ENCODE measurements at places on chromosomes 3 and 15. TPM values are rescaled to one million over a fixed set of nuclear protein-coding genes. Genes with fewer than 3 reads are reported as not detected.
A peak's percentile ranks its signal among the peaks of the same experiment; 100 is the strongest.

- DNase-seq: no peak
These were observed 186.7 kb downstream of the NFKBIZ start for GRCh38 chr3:102036017-102036416.

DNA sequence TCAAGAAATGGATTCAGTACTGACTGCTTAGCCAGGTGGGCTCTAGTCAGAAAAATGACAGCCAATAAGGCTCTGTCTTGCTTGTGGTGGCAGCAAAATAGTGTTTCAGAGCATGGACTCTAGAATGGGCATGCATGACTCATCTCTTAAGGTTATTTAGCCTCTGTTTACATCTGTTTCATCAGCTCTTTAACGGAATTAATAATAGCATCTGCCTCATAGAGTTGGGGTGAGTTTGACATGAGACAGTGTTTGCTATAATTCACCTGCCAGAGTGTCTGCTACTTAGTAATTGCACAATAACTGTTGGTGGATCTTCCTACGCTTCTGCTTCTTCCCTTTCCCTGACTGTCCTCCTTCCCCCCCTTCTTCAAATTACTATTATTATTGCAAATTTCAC is 350.4 kb upstream of the SEMA6D start:
- peak; percentile 30 for DNase-seq

KIF7 gene
- total RNA-seq: 5.0 TPM

DNA sequence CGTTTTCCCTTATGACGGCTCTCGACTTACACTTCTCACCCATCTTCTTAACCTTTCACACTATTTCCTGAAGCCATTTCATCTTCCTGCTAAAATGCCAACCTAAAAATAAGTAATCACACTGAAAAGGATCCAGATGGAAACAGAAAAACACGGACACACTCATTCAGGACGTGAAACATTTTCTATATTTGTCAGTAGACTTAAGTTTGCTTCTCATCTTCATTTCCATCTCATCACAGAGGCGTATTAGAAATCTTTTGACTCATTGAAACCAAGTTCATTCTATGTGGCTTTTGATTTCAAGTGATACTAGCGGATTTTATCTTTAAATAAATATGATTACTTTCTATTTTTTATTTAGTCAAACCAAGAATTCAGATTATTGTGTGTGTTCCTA is 27.4 kb upstream of the DLG1 start:
- no peak for DNase-seq

DNA sequence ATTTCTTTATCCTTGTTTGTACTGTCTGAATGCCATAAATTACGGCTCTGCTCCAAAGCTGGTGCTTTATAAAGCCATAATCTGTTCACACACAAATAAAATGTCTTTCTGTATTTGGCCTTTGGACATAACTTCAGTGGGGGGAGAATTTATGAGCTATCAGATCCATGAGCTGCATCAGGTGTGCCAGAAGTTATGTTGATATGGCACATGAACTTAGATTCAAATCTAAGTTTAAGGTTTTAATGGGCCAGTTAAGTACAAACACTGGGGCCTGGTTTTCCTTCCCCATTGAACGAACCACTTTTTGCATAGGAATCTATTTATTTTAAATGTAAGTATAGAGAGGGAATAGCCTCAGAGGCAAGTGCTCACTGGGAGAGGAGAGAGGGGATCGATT is 239.9 kb downstream of the NFKBIZ start:
- DNase-seq: no peak

GRCh38 chr15:67025719-67026609 is 39.4 kb upstream of the SMAD3 start:
- DNase-seq: peak; percentile 51

- DNase-seq: no peak
These were observed 43.3 kb downstream of the RASGRP1 start for GRCh38 chr15:38521316-38521715.

GRCh38 chr15:75161106-75161916 is 40.4 kb upstream of the C15orf39 start:
- no peak for DNase-seq

DNA sequence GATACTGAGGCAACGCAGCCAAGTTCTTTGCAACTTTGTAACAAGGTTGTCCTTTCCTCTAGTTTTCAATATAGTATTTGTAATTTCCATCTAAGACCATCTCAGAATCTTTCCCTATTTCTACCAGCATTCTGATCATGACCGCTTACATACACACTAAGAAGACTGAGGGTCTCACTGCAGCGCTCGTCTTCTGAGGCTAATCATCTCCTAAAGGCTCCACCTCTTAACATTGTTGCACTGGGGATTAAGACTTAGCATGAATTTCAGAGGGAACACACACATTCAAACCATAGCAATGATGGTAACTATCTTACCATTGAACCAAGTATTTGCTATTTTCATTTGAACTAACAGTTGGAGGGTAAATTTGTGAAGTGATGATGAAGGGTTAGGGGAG is 463.3 kb upstream of the CCDC54 start:
- no peak for DNase-seq

C3orf70 gene
- total RNA-seq: 1.8 TPM

DNA sequence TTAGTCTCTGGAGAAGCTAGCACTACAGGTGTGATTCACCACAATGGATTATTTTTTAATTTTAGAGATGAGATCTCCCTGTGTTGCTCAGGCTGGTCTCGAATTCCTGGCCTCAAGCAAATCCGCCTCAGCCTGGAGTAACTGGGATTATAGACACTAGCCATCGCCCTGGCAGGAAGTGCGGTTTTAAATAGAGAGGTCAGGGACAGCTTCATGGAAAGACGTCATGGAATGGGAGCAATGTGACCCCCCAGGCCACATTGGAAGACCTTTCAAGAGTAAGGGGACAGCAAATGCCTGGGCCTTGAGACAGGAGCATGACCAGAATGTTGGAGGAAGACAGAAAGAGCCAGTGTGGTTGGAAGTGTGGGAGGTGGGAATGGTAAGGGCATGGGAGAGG is 2.2 kb upstream of the ISG20 start:
- DNase-seq: peak; percentile 36

GRCh38 chr15:69725957-69726356 is 273.3 kb downstream of the RPLP1 start:
- no peak for DNase-seq

HRH1 gene
- 13.1 TPM for total RNA-seq

FGD5 gene
- total RNA-seq: not detected

GRCh38 chr3:113697500-113698090 is 1.2 kb upstream of the USF3 start:
- DNase-seq: peak; percentile 34

DNA sequence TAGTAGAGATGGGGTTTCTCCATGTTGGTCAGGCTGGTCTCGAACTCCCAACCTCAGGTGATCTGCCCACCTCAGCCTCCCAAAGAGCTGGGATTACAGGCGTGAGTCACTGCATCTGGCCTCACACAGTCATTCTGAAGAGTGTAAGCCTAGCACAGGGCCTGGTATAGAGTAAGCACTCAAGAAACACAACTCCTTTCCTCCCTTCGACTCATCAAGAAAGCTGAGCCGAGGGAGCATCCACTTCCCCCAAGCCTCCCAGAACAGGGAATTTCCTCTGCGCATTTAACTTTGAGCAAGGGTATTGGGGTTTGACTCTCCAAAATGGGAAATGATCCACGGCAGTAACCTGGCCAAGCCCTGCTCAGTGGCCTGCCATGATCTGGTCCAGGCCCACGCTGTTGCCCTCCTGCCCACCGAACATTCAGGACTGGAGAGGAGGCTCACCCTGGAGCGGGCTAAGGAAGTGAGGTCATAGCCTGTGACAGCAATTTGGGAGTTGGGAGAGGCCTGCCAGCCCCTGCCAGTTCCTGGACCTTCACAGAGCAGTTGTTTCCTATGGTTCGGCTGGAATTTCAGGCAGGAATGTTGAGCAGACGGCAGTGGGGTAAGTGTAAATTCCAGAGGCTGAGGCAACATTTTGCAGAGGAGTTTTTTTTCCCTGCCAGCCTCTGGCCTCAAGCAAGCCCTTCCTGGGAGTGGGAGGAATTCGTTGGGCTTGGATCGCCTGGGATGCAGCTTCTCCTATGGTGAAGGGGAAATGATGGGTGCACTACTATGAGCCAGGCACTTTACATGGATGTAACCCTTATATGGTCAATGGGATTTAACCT is 21.2 kb upstream of the SMAD3 start:
- DNase-seq: peak; percentile 88

GRCh38 chr3:194462936-194463335 is 23.9 kb downstream of the ATP13A3 start:
- DNase-seq: peak; percentile 32

CHRNA7 gene
- not detected for total RNA-seq

- DNase-seq: peak; percentile 28
These were observed 272.2 kb upstream of the NR2E3 start for GRCh38 chr15:71538181-71538580.

DNA sequence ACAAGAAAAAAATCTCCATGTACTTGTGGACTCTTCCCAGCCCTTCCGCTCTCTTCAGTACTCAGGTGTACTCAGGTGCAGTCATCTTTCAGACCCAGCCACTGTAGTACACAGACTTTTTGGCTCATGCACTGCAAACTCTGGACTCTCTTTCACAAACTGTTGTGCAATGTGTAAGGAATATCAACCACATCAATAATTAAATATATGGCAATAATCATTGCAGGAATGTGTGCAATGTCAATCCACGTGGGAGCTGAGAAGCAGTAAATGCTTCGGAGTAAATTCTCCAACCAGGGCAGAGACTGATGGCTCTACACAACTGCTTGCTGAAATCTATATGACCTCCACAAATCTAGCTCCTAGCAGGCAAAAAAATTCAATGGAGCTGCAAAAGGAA is 287.3 kb upstream of the COL8A1 start:
- no peak for DNase-seq

- no peak for DNase-seq
These were observed 56.1 kb downstream of the VGLL3 start for GRCh38 chr3:86934851-86935250.

DNA sequence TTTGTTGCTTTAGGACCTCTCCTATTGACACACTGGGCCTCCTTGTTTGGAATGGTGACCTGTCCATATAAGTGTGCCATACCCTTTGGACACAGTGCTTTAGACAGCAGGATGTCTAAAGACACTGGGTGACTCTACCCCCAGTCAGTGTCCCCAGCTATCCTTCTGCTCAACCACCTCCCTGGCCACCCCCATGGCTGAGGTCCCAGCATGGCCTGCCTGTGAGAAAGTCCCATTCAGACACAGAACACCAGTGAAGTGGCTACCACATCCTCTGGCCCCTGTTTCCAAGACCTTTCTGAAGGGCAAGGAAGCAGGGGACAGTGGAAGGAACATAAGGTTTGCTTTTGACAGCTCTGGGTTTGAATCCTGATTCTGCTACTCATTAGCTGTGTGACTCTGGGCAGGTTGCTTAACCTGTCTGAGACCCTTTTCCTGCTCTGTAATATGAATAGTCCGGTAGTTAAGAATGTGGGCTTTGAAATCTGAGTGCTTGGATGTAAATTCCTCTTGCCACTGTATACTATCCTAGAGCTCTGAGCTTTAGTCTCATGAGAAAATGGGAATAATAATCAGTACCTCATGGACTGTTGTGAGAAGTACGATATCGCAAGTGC is 6.3 kb upstream of the AP3S2 start:
- no peak for DNase-seq

LEKR1 gene
- 0.56 TPM for total RNA-seq

DNA sequence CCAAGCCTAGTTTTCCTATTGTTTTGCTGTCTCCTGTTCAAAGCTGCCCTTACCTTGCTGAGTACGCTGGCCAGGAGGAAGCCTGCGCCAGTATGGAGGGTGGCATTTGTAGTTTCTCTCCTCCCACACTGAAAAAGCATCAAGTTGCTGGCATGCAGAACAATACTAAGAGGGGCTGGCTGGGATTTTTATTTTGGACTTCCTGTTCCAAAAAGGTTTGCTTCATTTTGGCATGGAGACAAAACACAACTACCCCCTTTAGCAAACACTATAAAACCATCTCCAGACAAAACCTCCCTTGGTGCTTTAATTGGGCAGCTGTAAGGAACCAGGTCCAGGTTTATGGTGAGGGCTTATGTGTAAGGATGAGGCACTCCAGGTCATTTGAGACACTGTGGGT is 457.6 kb downstream of the PDCD6IP start:
- DNase-seq: no peak

Data from IMR-90 (cell line).